ENCODE measurements at places on chromosomes 4 and X. TPM values are rescaled to one million over a fixed set of nuclear protein-coding genes. Genes with fewer than 3 reads are reported as not detected.

The EGF gene
- not detected for total RNA-seq

The RHOXF2B gene
- total RNA-seq = not detected

The PDCL2 gene
- total RNA-seq = not detected

The MAGIX gene
- total RNA-seq = 1.1 TPM

The ABCE1 gene
- total RNA-seq = 64.0 TPM

The AR gene
- 13.2 TPM for total RNA-seq

The CCKAR gene
- not detected for total RNA-seq

The CC2D2A gene
- 9.6 TPM for total RNA-seq

The MAP7D3 gene
- total RNA-seq = 25.5 TPM

The NAA11 gene
- not detected for total RNA-seq

The GPR173 gene
- total RNA-seq = 2.0 TPM

The IGFBP7 gene
- total RNA-seq = 660 TPM

The PPARGC1A gene
- 7.2 TPM for total RNA-seq
